ENCODE measurements at places on chromosomes 1 and 21.

- no peak for DNase-seq
- no peaks in the 10 kb centered on the region for H3K36me3 ChIP-seq
- H3K27ac ChIP-seq: no peak overlapping the region
- H3K4me1 ChIP-seq: peaks cover 16% of the 10 kb centered on the region
- no peak overlapping the region for H3K4me3 ChIP-seq
These were observed 46.8 kb downstream of the PTPRU start for GRCh38 chr1:29282924-29283803.

DNA sequence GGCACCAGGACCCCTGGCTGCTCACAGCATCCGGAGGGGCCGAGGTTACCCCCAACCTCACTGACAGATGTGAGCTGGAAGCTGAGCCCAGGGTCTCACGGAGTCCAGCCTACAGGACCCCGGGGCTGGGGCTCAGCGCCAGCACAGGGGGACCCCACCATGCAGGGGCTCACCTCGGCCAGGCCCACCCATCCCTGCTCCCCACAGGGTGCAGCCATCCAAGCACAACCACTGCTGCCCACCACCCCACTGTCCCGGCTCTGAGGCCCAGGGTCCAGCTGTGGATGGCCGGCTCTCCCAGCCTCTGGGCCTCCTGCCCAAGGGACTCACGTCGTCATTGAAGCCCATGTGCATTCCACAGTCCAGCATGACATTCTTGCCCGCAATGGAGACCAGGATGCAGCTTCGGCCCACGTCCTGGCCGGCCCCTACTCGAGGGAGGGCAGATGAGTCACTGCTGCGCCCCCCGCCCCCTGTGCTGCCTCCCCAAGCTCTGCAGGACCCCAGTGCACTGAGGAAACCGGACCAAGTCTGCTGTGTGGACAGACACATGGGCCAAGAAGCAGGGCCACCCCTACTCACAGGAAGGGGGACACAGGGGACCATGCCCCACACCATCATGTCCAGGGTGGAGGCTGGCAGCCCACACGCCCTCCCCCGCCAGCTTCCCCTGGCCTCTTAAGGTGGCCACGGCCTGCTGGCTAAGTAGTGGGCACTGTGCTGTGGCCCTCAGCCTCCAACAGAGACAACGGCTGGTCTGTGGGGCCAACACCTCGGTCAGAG, 3.6 kb downstream of the INTS11 start:
- no peaks in the 10 kb centered on the region for H3K27me3 ChIP-seq
- H3K4me1 ChIP-seq: peaks cover 38% of the 10 kb centered on the region
- DNase-seq: peak; percentile 55
- peaks cover 5% of the 10 kb centered on the region for H3K36me3 ChIP-seq

DNA sequence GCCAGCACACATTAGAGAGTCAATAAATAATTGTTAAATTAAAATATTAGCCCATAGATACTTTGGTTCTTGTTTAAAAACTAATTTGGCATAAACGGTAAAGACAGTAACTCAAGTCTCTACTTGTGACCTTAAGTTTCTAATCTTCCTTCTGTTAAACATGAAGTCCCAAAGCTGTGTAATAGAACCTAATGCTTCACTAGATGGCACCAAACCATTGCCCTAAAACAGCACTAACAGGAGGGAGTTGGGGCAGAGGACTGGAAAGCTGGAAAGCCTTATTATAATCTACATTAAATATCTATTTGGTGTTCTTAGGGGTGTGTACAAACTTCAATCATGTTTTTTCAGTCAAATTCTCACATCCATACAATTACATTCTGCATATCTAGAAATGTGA, 176.7 kb downstream of the OLFM3 start:
- no peak for DNase-seq
- no peaks in the 10 kb centered on the region for H3K27me3 ChIP-seq

DNA sequence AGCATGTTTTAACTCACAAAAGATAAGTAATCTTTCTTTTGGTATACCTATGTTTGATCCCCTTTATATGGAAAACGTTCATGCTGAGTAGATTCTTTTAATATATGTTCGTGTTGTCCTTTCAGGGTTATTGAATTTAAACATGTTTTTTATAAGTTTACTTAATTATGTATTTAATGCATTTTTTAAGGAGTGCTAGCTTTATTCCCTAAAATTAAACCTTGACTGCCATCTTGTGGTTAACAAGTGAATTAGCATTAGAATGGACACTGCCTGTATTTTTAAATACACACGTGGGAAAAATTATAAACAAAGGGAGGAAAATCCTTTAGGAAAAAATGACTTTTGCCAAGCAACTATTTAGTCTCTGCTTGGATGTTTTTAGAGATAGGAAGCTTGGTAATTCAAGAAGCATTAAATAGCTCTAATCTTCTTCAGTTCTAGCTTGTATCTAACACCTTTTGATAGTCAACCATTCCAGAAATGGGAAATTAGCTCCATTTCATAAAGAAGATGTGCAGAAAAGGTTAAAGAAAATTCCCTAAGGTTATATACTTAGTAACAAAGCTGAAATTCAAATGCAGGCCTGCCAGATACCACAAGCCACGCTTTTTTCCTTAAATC, 43.0 kb downstream of the UBE2U start:
- H3K27me3 ChIP-seq: no peaks in the 10 kb centered on the region
- H3K36me3 ChIP-seq: no peaks in the 10 kb centered on the region
- H3K27ac ChIP-seq: no peak overlapping the region
- DNase-seq: peak; percentile 15
- H3K4me1 ChIP-seq: peaks cover 5% of the 10 kb centered on the region

DNA sequence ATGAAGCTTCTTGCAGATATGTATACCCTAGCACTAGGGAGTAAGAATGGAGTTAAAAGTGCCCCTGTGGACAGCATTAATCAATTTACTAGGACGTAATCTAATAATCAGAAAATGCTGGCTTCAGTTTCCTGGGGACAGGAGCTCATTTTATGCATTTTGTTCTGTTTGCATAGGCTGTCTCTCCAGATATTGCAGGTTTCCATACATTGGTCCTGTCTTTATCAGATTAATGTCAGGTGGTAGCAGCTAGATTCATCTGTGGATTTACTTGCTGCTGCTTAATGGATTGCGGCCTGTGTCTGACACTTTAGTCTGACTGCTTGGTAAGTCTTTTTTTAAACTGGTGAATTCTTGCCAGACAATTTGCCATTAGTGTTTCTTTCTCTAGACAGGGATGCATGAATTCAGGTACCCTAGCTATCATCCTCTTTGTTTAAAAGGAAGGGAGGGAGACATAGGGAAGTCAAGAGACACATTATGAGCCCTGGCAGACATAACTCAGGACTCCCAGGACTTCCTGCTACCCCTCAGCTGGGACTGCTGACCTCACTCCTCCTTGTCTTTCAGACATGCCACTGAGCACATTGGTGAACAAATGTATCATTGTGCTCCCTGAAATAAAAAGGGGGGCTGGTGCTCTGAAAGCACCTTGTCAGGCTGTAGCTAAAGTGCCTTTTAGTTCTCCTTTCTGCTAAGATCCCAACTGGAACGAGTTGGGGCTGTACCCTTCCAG, 47.7 kb downstream of the NOS1AP start:
- H3K27ac ChIP-seq: no peak overlapping the region
- DNase-seq: no peak
- no peaks in the 10 kb centered on the region for H3K36me3 ChIP-seq
- H3K4me1 ChIP-seq: no peaks in the 10 kb centered on the region

- DNase-seq: no peak
- H3K27me3 ChIP-seq: no peaks in the 10 kb centered on the region
- no peak overlapping the region for H3K27ac ChIP-seq
- H3K4me1 ChIP-seq: no peaks in the 10 kb centered on the region
- H3K36me3 ChIP-seq: no peaks in the 10 kb centered on the region
These were observed 298.4 kb upstream of the SPAG17 start for GRCh38 chr1:118483245-118484006.

DNA sequence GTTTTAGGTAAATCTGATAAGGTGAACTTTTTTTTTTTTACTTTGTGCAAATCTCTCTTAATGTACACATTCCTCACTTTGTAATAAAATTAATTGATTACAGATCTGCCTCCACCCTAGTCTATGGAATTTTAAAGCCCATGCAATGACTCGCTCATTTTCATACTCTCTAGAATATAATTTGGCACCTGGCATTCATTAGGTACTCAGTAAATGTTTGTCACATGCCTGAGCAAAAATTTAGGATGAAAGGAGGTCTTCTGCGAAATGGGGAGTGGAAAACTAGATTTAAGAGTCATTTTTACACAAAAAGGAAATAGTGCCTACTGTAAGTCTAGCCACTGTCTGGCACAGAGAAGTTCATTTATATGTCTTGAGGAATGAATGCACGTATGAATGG, 350.1 kb downstream of the DPYD start:
- no peak overlapping the region for H3K27ac ChIP-seq
- no peak overlapping the region for H3K4me3 ChIP-seq
- H3K27me3 ChIP-seq: no peaks in the 10 kb centered on the region
- H3K4me1 ChIP-seq: no peaks in the 10 kb centered on the region
- H3K36me3 ChIP-seq: no peaks in the 10 kb centered on the region

GRCh38 chr1:208653426-208653825, 409.2 kb upstream of the PLXNA2 start:
- H3K27me3 ChIP-seq: no peaks in the 10 kb centered on the region
- DNase-seq: no peak
- no peaks in the 10 kb centered on the region for H3K36me3 ChIP-seq
- no peaks in the 10 kb centered on the region for H3K4me1 ChIP-seq

GRCh38 chr1:235077163-235077540, 51.5 kb downstream of the TOMM20 start:
- no peak overlapping the region for H3K27ac ChIP-seq
- H3K36me3 ChIP-seq: no peaks in the 10 kb centered on the region
- peaks cover 39% of the 10 kb centered on the region for H3K4me1 ChIP-seq
- DNase-seq: no peak

- H3K4me1 ChIP-seq: no peaks in the 10 kb centered on the region
- no peak overlapping the region for H3K4me3 ChIP-seq
- no peak overlapping the region for H3K27ac ChIP-seq
- no peaks in the 10 kb centered on the region for H3K36me3 ChIP-seq
- H3K27me3 ChIP-seq: no peaks in the 10 kb centered on the region
These were observed 447 bp downstream of the TTC34 start for GRCh38 chr1:2801046-2801445.

DNA sequence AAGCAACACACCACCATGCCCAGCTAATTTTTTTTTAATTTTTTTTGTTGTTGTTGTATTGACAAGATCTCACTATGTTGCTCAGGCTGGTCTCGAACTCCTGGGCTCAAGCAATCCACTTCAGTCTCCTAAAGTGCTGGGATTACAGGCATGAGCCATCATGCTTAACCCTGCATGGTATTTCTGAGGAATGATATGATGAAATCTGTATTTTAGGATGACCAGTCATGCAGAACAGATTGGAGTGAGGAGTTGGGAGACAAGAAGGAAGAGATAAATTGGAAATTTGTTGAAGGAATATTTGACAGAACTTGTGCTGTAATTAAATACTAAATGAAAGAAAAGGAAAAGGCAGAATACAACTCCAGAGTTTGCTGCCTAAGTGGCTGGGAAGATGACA, 4.7 kb upstream of the NDUFS5 start:
- H3K27ac ChIP-seq: no peak overlapping the region
- H3K36me3 ChIP-seq: no peaks in the 10 kb centered on the region
- no peak for DNase-seq
- no peak overlapping the region for H3K4me3 ChIP-seq

- peaks cover 13% of the 10 kb centered on the region for H3K4me1 ChIP-seq
- H3K27me3 ChIP-seq: no peaks in the 10 kb centered on the region
These were observed 4.3 kb downstream of the SLC30A1 start for GRCh38 chr1:211574705-211575104.

DNA sequence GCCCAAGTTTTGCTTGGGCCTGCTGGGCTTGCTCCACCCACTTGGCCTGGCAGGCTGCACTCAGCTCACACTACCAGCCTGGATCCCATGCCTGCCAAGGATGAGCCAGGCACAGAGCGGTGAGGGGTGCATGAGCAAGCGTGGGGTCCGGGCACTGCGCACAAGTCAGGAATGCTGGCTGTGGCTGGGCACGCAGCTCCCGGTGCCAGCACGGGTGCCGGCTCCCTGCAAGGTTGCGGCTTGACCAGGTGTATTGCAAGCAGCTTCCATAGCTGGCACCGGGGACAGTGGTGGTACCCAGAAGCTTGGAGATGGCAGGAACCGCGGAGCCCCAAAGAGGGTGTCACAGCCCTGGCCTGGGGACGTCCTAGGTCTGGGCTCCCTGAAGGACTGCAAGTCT, 224.4 kb upstream of the NRIP1 start:
- H3K4me3 ChIP-seq: no peak overlapping the region
- no peaks in the 10 kb centered on the region for H3K27me3 ChIP-seq
- H3K4me1 ChIP-seq: peaks cover 4% of the 10 kb centered on the region
- no peaks in the 10 kb centered on the region for H3K36me3 ChIP-seq
- no peak overlapping the region for H3K27ac ChIP-seq

- no peak overlapping the region for H3K4me3 ChIP-seq
- H3K27me3 ChIP-seq: no peaks in the 10 kb centered on the region
- no peaks in the 10 kb centered on the region for H3K36me3 ChIP-seq
- H3K27ac ChIP-seq: no peak overlapping the region
- no peaks in the 10 kb centered on the region for H3K4me1 ChIP-seq
These were observed 100.6 kb upstream of the OLIG2 start for GRCh38 chr21:32925098-32925497.

GRCh38 chr1:181971424-181971823, 90.1 kb downstream of the ZNF648 start:
- H3K4me3 ChIP-seq: no peak overlapping the region
- no peak for DNase-seq
- no peaks in the 10 kb centered on the region for H3K27me3 ChIP-seq

- no peak overlapping the region for H3K4me3 ChIP-seq
- H3K4me1 ChIP-seq: peaks cover 11% of the 10 kb centered on the region
- no peak for DNase-seq
- H3K27ac ChIP-seq: no peak overlapping the region
These were observed 48.2 kb upstream of the ARHGEF16 start for GRCh38 chr1:3405974-3406867.

DNA sequence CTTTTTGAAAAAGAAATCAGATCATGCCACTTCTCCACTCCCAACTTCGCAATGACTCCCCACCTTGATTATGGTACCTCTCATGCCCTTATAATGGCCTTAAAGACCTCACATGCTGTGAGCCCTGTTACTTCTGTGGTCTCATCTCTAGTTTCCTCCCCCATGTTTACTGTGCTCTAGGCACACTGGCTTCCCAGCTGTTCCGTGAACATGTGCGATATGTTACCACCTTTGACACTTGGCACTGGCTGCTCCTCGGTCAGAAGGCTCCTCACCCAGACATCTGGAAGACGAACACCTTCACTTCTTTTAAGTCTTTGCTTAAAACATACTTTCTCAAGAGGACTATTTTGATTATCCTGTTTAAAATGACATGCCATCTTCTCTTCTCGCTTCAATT, 14.3 kb upstream of the NTMT2 start:
- DNase-seq: no peak
- no peaks in the 10 kb centered on the region for H3K27me3 ChIP-seq
- H3K36me3 ChIP-seq: no peaks in the 10 kb centered on the region
- no peak overlapping the region for H3K27ac ChIP-seq
